ENCODE measurements at places on chromosomes 1 and 21.

- DNase-seq = no peak
Observed at GRCh38 chr21:38376693-38377092, 119.9 kb downstream of the KCNJ15 start.

- no peak for DNase-seq
Observed at GRCh38 chr21:41614511-41614910, 106.6 kb upstream of the TMPRSS2 start.

DNA sequence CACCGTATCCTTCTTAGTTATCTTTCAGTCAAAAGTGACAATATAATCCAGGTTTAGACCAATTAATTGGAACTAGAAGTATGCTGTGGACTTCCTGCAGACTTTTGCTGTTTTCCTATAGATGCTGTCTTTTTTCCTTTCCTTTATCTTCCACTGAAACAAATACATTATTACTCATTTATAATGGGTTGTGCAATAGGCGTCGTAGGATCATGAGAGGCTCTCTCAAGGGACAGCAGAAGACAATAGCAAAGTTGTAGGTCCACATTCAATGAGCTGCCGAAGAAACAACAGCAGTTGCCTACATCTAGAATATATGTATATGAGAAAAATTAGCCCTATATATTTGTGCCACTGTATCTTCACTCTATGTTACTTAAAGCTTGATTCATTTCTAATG, 371.6 kb downstream of the AMY1C start:
- no peak for DNase-seq

DNA sequence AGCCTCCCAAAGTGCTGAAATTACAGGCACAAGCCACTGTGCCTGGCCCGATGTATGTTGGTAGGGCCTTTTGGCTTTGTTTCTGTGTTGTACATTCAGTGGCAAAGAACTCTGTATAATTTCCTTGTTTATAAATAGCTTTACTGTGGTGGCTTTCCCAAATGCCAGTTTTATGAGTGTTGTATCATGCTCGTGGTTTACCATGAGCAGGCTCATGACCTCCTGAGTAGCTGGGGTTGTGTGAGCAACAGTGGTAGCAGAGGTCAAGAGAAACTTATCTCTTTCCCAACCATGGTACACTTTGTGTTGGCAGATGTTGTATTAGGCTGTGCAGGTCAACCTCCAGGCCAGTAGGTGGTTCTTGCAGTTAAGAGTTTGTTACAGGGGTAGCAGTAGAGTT, 420.4 kb upstream of the BEND5 start:
- no peak for DNase-seq

- DNase-seq = no peak
Observed at GRCh38 chr1:201475130-201475529, 6.1 kb upstream of the PHLDA3 start.

DNA sequence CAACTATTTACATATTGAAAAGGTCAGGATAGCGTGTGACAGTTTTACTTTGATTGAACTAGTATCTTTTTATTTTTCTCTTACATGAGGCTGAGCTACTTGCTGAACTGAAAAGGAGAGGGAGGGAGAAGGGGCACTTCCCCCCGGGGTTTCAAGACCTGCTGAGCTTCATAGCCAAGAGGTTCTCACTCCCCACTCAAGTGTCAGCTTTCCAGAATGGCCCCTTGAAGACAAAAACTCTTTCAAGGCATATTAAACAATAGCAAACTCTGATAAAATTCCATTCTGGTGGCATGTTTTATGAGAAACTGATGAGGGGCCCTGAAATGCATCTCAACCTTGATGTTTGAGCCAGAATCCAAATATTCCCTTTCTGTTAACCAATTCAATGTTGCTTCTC, 143.0 kb downstream of the KAZN start:
- no peak for DNase-seq

GRCh38 chr1:169115891-169116585, 9.5 kb downstream of the ATP1B1 start:
- DNase-seq = no peak

DNA sequence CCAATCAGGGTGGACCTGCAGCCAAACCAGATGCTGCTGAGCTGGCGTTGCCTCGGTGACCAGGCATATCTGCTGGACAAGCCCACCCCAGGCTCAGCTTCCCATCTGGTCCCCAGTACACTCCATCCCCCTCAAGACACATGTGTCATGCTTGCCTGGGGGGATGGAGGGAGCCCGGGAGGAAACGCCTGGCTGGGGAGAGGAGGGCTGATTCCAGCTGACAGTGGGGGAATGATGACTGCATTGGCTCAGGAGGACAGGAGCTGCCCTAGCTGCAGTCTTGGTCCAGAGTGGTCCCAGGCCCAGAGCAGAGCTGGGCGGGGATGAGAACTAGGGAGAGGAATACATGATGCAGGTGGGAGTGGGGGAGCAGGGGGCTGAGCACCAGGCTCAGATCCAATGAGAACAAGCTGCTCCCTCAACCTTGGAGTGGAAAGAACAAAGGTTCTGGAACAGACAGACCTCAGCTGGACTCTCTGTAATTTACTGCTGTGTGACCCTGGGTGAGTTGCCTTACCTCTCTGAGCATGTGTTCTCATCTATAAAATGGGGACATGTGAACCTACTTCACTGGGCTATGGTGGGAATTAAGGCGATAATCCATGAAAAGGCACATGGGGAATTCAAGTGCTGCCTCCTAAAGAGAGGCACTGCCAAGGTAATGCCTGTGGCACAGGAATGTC, 23.1 kb upstream of the ECE1 start:
- no peak for DNase-seq

DNA sequence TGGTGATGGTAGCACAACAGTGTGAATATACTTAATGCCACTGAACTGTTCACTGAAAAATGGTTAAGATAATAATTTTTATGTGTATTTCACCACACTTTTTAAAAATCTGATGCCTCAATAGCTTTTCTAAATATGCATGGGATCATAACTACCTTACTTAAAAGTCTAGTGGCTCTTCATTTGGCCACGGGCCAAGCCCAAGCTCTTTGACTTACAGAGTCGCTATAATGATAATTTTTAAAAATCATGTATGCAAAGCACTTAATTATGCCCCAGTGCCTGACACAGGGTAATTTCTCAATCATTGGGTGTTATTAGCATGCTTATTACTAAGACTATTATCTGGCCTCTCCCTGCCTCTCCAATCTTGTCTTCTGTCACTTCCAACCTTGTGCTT, 7.6 kb upstream of the CNN3 start:
- no peak for DNase-seq

- DNase-seq = no peak
Observed at GRCh38 chr1:55257958-55258357, 42.8 kb upstream of the USP24 start.

DNA sequence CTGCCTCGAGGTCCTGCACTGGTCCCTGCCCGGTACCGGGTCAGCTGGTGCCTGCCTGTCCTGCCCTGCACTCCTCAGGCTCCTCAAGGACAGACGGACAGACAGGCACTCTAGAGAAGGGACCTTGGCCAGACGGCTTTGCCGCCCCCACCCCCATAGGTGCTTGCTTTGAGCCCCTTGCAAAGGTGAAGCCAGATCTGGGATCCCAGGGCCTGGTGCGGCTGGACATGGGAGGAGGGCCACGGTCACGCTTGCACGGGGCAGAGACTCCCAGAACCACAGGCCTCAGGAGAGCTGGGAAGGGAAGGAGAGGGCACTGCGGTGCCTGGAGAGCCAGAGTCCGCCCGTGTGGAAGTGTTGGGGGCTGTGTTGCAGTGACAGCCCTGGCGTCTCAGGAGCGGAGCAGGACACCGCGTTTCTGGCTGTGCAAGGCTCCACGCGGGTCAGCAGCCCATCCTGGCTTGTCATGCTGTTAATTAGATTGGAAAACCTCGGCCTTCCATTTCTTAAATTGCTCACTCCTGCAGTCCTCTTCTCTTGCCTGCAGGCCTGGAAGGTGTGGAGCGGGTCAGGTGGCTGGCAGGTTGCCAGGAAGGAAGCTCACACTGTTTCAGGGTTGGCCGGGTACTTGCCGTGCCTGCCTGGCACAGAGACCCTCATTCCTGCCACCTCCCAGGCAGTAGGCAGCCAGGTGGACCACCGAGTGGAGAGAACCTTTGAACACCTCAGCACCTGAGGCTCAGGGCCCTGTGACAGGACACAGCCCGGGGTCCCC, 16.3 kb downstream of the COL18A1 start:
- DNase-seq = no peak

DNA sequence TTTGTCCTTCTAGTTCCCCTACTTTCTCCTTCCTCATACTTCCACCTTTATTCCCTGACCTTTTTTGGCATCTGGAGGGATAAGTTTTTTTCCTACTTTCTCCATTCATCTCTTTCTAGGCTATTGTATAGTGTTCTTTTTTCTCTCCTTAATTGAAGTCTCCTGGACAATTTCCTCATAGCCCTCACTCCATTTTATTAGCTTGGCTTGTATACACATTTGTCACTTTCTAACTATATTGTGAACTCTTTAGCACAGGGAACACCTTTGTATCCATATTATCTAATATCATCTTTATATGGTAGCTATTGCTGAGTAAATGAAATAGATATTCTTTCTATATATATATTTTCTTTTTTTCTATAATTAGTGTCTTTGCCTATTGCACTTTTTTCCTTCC, 47.6 kb downstream of the TMED5 start:
- DNase-seq = no peak

DNA sequence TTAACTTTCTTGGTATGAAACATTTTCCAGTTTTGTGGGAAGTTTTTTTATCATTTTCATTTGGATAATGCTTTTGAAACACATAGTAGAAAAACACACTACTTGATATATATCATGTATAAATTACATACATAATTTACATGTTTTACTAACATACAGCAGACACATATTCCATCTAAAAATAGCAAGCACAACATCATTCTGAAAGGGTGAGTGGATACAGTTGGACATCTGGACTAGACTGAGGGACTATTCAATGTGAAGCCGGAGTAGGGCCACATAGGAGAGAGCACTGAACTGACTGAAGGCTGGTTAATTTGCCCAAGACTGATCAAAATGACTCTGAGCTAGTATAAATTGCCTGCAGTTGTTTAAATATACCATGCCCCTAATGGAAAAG, 11.7 kb downstream of the CDKN2C start:
- no peak for DNase-seq

DNA sequence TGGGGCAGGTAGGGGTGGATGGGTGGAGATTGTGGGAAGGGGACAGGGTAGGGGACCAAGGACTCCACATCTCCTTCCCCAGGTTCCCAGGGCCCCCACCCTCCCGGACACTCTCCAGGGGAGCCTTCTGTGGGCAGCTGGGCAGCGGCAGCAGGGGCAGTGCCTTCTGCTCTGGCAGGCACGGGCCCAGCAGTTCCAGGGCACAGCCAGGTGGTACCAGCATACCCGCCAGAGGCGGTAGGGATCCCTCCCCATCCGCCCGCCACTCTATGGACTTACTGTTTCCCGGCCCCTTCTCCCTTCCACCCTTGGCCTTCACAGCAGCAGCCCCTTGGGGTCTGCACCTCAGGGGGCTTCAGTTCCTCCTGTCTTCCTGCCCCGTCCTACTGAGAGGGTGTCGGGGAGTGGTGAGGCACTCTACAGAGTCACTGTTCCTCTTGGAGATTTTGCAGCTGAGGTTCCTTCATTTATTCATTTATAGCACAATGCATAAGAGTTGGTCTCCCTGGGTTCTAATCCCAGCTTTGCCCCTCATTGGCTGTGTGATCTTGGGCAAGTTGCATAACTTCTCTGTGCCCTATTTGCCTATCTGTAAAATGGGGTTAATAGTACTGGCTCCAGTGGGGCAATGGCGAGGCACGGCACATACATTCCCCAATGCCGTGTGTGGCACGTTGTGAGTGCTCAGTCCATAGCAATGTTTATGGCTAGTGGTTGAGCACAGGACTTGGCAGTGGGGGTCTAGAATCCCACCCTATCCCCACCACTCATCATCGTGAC, 17.0 kb downstream of the C1orf167 start:
- no peak for DNase-seq

DNA sequence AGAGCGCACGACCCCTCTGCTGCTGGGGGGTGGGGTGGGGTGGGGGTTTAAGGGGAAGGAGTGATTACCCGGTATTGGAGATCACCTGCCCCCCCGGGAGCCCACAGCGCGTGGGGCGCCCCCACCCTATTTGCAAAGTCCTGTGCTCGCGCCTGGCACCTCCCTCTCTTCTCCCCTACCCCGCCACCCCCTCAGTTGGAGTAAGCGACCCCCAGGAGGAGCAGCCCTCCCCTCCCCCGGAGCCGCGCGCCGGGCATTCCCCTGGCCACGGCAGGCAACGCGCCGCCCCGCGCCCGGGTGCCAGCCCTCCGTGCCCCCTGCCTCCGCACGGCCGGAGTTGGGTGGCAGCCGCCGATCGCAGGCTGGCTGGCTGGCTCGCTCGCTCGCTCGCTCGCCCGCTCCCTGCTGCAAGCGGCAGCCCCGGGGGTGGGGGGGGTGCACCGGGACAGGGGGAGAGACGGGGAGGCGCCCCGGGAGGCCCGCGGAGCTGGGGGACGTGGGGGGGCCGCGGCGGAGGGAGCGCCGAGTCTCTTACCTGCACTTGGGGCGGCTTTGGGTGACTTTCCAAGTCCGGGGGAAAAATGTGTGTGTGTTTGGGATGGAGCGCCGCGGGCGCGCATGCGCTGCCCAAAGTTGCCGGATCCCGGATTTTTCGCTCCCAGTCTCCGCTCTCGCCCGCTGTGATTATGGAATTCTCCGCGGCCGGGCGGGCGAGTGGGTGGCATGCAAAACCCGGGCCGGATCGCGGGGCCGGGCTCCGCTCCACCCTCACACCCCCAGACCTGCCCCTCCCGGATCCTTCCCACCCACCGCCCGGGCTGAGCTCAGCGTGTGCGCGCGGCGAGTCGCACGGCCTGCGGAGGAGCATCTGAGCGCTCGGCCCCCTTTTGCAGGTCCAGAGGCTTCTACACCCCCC, at the start of gene CASZ1:
Gene CASZ1 (minus strand): TSS at position 618 of the 916 bp plus-strand sequence. CDS start 102,757 bp downstream, outside the sequence.
- no peak for DNase-seq

DNA sequence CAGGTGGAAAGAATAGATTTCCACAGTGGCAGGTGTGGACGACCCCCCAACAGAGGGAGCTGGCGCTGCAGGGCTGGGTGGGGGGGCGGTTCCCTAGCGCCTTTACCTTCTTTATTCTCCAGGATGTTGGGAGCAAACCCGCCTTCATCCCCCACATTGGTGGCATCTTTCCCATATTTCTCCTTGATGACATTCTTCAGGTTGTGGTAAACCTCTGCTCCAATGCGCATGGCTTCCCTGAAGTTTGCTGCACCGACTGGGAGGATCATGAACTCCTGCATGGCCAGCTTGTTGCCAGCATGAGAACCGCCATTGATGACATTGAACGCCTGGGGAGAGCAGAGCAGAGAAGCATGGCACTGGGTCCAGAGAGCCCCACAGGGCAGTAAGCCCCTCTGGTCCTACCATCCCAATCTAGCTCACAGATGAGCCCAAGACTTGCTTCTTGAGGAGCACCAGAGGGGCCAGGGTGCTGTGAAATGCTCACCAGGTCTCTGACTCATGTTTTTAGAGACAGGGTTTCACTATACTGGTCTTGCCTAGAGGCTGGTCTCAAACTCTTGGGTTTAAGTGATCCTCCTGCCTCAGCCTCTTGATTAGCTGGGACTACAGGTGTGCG, 12.2 kb downstream of the ENO1 start:
- DNase-seq = no peak

- no peak for DNase-seq
Observed at GRCh38 chr1:96164053-96164452, 557.5 kb upstream of the PTBP2 start.

DNA sequence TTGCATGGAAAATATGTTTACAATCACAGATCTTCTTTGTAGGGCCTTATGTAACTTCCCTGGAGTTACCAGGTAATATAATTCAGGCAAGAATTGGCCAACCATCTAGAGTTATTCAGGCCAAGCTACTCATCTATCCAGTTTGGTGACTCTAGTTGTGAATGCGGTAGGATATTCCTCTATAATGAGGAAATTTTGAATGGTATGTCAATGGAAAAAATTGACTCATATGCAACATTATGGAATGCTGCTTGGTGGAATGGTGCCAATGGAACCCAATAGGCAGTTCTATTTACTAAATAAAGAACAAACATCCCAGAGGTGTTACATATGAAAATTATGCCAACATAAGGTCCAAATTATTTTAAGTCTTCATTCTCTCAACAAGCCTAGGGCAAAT, 5.6 kb upstream of the TNFSF18 start:
- no peak for DNase-seq

Measured in stimulated activated CD8-positive, alpha-beta memory T cell treated with anti-CD3 and anti-CD28 coated beads, Interleukin-7, amount 100 ng/mL, for 24 hours (primary cell).